ENCODE measurements at places on chromosomes 5 and 9.

GRCh38 chr9:7549249-7549648 lies 250.3 kb downstream of the DMAC1 start:
- DNase-seq = no peak

DNA sequence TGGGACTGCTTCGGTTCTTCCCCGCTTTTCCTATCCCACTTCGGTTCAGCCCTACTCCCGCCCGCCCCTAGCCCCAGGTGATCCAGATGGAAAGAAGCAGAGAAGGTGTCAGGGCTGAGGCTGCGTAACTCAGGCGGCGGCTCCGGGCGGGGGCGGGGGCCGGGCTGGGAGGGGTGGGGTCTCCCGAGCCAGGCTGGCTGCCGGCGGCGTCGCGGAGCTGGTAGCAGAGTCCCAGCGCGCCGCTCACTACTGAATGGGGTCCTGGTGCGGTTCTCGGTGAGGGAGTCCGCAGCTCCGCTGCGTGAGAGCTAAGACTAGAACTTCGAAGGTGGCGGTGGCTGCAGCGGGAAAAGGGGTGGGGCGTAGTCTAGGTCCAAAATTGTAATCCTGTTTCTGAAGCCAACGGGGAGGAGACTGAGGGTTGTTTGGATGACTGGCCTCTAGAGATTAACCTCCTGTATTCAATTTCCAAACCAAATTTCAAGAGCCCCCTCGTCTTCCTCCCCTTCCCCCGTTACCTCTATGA lies 1.4 kb downstream of the PRR16 start:
- no peak for DNase-seq

GRCh38 chr9:38443597-38443996 lies 19.3 kb upstream of the IGFBPL1 start:
- no peak for DNase-seq

GRCh38 chr9:136857581-136858412 lies 5.7 kb downstream of the MAMDC4 start:
- no peak for DNase-seq

DNA sequence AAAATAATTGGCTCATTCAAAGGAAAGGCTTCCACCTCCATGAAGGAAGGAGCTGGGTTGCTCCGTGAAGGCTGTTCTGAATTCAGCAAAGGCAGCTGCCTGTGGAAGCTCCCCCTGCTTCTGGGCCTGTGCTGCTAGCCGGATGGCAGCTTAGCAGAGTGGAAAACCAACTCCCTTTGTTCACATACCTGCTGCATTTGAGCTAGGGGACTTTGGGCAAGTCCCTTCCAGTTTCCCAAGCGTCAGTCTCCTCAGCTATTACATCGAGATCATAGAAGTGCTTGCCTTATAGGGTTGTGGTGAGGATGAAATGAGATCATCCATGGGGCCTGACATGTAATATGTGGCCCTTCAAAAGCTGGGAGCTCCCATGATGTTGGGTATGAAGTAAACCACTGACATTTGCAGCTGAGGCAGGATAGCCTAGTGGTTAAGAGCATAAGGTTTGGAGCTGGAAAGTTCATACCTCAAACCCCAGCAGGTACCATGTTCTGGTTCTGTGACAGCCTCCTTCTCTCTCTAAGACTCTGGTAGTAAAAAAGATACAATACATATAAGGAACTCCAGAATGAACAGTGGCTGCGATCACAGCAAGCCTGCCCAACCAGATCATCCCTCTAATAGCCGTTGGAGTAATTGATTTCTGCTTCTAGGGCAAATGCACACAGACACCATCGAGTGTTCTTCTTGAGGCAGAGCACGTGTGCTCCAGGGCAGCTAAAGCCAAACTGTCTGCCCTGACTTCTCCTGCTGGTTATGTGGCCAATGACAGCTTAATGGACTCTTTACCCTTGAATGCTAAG lies 11.0 kb upstream of the DENND1A start:
- DNase-seq = no peak

DNA sequence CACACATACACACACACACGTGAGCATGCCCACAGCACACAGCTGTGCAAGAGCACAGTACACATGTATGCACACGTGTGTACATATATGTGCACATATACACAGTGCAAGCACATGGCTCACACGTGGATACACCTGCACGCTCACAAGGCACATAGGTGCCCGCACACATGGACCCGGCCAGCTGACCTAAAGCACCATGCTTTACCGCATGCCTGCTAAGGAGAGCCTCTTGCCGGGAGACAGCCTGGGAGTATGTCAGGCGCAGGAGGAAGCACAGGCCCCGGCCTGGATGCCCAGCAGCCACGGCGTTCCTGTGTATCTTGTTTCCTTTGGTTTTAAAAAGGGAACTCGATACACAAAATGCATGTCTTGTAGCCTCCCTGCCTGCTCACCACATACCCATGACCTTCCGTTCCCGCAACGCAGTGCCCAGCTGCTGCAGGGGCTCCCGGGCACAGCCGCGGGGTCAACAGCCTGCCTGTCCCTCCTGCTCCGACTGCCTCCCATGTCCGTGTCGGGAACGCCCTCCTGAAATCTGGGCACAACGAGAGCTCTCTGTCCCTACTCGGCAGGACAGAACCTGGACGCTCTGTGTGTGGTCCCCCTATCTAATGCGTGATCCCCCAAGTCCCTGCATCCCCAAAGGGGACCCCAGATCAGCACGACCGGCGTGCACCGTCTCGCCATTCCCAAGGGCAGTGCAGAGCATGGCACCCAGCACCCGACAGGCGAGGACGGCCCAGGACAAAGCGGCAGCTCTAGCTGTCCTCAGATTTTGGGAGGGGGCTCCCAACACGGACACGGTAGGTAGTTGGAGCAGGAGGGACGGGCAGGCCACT lies 3.6 kb downstream of the SLC12A7 start:
- no peak for DNase-seq

DNA sequence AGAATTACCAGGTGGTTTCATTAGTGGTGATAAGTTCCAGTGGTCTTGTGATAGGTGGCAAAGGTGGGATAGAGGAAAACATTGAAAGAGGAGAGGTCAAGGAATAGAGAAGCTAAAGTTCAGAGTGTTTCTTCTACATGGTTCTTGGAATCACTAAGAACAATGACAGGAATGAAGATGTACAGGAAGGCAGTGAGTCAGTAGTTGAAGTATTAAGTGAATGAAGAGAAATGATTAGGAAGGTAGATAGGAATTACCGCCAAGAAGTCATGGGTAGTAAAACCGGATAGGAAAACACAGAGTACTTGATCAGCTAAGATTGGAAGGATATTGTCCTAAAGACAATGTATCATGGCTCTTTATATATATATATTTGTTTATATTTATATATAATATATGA lies 37.9 kb upstream of the RASA1 start:
- DNase-seq = no peak
